ENCODE measurements at places on chromosomes 2 and 18. TPM values are rescaled to one million over a fixed set of nuclear protein-coding genes. Genes with fewer than 3 reads are reported as not detected.

DNA sequence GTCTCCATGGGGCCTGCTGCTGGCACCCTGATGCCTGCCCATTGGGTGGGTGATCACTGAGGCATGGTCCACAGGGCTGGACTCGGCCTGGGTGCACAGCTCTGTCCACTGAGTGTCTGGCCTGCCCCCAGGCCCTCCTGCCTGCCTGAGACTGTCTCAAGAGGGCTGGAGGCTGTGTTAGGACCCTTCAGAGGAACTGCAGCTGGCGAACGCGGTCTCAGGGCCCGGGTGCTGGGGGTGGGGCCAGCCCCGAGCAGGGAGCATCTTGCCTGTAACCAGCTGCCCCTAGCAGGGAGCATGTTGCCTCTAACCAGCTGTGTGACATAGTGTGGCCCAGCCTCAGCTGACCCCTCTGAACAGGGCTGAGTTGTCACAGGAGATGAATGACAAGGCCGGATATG lies 50.0 kb downstream of the TWIST2 start:
- no peak for DNase-seq

Gene ANKRD53
- total RNA-seq = 0.54 TPM

DNA sequence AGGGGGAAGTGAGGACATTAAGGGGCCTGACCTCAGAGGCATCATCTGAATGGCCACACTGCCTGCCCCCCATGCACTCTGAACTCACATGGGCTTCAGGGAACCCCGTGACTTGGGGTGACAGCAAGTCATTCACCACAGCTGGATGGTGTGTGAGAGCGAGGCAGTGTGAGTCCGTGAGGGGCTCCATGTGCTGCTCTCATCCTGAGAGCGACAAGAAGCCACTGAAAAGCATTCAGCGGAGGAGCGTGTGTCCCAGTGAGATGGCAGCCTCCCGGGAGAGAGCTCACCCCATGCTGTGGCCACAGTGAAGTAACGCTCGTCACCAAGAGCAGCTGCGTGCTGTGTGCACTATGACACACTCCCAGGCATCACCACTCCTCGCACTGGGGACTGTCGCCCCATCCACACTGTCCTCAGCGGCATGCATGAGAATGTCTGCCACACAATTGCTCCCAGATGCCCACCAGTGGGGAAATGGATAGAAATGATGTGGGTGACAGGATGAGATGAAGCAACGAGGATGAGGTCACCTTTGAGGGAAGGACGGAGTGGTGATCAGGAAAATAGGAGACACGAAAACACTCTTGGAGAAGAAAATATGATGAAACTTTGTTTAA lies 213.0 kb upstream of the RAB6C start:
- DNase-seq = no peak

DNA sequence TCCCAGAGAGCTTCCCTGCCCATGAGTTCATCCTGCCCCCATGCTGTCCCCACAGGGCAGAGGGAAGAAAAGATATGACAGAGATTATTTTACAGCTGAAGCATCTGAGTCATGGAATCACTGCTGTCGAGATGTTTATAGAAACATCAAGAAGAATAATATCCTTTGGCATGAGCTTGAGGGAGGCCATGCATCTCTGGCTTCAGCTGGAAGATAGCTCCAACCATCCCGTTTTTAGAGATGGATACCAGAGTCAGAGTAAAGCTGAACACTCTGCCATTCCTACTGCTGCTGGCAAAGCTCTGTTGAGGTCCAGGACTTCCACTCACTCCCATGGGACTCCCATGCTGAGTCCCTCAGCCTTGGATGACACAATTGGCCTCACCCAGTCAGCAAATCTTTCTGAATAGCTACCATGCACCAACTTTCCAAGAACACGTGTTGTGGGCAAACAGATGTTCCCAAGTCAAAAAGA lies 167.8 kb downstream of the TTC32 start:
- no peak for DNase-seq

Gene CREG2
- not detected for total RNA-seq

DNA sequence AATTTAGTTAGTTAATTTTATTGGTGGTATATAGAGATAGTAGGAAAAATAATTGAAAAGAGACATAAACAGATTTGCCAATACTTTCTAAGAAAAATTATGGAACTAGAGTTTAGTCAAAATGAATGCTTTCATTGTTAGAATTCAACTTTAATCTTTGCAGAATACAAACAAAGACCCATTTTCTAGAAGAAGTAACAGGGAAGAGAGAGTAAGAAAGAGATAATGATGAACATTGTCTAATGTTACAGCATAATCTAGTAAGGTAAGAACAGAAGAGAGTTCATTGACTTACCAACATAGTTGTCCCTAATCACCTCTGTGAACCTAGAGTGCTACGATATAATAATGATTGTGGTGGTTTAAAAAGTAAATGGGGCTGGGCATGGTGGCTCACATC lies 23.7 kb downstream of the SCN1A start:
- DNase-seq = no peak

Gene SP140
- total RNA-seq = 0.32 TPM

Gene LRRC30
- not detected for total RNA-seq

GRCh38 chr2:2007551-2008501 lies 263.5 kb upstream of the PXDN start:
- no peak for DNase-seq

GRCh38 chr2:71299507-71299906 lies 32.1 kb upstream of the ZNF638 start:
- DNase-seq = no peak

Gene NGEF
- total RNA-seq = 0.51 TPM

DNA sequence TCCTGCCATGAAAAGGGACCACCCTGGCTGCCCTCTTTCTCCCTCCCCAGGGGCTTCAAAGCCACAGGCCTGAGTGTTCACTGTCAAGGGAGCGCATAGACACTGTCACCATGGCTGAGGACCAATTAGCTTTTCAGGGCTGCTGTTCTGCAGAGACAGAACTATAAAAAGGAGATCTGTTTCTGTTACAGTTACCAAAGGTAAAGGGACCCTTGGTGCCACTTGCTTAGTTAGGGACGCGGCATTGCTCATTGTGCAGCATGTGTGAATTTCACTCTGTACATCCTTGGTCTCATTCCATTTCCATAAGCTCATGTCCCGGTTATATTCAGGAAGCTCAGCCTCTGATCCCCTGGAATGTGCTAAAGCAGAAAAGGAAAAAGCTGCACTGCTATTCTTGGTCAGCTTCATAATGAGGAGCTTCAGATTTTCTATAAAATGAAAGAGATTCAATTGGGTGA lies 55.5 kb upstream of the RNF152 start:
- no peak for DNase-seq

Gene CNRIP1
- 12.5 TPM for total RNA-seq

DNA sequence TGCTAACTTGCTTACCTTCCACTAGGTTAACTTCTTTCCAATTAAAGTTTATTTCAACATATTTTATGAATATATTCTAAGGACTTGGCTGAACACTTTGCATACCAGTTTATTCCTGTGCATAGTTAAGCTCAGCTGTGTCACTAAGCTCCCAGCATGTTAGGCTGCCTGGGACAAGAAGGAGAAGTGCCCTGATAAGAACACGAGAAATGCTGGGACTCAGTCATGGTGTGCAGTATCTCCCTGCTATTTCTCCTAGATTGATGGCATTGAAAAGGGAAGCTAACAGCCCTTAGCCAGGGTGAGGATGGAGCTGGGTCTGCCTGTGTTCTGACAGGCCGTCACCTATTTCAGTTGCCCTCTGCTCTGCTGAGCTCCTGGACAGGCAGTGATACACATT lies 164.3 kb downstream of the TRABD2A start:
- no peak for DNase-seq
